ENCODE measurements at places on chromosomes 12 and 14. TPM values are rescaled to one million over a fixed set of nuclear protein-coding genes. Genes with fewer than 3 reads are reported as not detected.

DNA sequence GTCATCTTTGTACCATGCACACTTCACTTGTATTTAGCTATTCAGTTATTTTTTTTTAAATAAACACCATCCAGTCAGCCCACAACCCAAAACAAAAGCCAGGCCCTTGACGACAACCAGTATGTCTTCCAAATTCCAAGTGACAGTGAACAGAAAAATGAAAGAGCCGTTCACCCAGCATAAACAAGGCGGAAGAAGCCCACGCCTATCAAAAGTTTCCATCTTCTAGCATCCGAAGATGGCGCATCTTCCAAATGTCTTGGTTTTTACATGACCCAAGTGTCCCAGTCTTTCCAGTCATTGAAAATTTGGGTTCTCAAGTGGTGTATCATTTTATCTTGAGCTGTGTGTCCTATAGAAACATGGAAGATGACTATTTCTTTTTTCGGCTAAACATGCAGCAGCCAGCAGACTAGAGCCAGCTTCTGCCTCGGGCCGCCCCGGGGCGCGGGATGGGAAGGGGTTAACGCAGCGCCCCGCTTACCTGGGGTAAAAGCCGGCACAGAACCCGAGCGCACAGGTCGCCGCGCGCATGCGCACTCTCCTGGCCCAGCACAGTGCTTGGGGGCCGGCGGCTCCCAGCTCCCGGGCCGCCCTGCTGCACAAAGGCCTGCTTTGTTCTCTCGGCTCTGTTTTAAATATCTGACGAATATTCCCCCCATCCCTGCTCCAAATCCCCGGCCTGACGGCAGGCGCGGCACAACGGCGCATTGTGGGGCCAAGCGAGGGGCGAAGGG is 164.8 kb downstream of the ZFP36L1 start:
- no peak for DNase-seq

GRCh38 chr12:96404696-96405095 is 4.5 kb upstream of the CDK17 start:
- DNase-seq, result no peak

DNA sequence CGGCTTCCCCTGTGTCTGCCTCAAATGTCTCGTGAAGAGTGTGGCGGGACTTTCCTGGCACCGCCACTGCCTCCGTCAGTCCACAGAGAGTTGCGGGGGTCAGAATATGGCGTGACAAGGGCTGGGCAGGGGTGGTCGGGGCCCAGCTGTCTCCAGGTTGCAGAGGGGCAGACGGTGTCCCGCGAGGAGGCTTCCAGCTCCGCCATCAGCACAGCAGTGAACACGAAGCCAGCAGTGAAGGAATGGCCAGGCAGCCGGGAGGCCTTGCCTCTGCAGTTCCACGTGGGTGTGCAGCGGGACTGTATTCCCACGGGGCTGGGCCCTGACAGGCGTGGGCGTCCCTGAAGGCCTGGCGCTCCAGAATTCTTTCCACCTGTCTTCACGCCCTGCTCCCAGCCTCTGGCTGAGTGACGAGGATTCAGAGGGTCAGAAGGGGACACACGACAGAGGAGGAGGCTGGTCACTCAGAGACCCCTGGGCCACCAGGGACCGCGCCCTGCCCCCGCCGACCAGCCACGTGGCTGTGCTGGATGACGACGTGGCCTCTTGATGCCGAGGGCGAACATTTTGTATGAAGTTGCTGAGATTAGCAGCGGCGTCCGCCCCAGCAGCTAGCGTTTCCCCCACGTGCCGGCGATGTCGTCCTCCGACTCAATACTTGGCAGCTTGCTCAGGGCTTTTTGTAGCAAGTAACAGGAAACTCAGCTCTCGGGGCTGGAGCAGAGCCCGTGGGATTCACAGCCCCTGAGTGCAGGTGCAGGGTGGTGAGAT is 25.0 kb upstream of the GALNT9 start:
- no peak for DNase-seq

- no peak for DNase-seq
These were observed 1665.8 kb upstream of the FLRT2 start for GRCh38 chr14:83864106-83864505.

DNA sequence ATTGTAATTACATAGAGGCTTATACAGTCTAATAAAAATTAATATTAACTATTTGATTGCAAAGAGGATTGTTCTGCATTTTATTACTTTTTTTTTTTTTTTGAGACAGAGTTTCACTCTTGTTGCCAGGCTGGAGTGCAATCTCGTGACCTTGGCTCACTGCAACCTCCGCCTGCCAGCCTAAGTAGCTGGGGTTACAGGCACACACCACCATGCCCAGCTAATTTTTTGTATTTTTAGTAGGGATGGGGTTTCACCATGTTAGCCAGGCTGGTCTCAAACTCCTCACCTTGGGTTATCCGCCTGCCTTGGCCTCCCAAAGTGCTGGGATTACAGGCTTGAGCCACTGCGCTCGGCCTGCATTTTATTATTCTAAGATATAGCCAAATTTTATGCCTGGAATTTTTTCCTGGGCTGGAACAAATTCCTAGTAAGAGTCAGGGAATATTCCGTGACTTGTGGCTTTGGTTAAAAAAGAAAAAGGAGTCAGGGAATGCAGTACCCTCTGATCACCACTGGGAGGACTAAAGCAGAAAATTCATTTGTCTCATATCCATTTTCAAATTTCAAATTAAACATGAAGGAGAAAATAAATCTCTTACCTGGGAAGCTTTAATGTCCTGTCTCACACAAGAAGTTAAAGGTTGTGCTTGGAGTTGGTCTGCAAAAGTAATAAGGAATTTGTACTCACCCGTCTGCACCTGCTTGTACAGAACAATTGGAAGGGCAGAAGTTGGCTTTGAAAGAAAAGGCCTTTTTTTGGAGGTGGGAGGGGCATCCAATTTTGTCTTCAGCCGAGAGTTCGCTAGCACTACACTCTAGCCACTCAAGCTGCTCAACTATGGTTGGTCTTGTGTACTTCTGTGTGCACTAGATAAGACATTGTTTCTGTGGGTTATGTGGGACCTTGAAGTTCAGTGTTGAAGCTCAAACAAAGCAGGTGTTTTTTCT is 8.7 kb downstream of the MARK3 start:
- peak; percentile 47 for DNase-seq

Gene ETFRF1
- 22.2 TPM for total RNA-seq

Gene ACRBP
- not detected for total RNA-seq
